ENCODE measurements at places on chromosomes 1 and 21.

- no peak for DNase-seq
These were observed 1.2 kb upstream of the LHX8 start for GRCh38 chr1:75132812-75133619.

GRCh38 chr1:35539824-35540261, 17.4 kb downstream of the KIAA0319L start:
- peak; percentile 36 for DNase-seq

GRCh38 chr1:6134741-6135510, 45.2 kb downstream of the CHD5 start:
- DNase-seq: no peak

DNA sequence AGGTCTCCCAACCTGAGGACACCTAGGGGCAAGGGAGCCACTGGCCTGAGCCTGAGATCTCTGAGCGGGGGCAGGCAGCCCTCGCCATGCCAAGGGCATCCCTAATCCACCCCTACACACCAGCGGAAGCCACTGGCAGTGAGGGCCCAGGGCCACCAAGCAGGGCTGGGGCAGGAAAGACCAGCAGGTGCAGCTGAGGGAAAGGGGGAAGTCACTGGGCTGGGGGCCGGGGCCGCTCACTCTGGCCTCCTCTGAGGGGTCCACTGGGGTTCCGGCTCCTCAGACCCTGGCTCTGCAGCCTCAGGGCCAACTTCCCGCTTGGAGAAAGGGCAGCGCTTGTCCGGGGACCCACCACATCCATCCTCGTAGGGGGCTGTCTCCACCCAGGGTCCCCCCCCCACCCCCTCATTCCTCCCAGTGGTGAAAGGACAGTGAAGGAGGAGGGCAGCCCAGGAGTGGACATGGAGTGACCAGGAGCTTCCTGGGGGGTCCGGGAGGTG, 42.5 kb upstream of the ACTRT2 start:
- no peak for DNase-seq

DNA sequence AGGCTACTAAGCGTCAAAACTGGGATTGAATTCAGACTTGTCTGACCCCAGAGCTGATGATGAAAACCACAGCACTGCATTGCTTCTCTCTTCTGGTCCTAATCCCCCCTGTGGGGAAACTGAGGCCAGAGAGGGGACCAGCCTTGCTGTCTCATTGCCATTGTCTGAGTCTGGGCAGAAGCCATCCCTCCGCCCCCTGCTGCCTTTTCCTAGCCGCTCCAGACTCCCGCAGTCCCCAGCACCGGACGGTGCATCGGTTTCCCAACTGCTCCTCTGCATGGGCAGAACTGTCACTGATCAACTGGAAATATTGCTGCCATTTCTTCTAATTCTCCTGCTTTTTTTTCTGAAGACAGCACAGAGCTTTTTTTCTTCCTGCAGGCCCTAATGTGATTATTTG, 157.4 kb downstream of the ACTL8 start:
- DNase-seq: no peak

DNA sequence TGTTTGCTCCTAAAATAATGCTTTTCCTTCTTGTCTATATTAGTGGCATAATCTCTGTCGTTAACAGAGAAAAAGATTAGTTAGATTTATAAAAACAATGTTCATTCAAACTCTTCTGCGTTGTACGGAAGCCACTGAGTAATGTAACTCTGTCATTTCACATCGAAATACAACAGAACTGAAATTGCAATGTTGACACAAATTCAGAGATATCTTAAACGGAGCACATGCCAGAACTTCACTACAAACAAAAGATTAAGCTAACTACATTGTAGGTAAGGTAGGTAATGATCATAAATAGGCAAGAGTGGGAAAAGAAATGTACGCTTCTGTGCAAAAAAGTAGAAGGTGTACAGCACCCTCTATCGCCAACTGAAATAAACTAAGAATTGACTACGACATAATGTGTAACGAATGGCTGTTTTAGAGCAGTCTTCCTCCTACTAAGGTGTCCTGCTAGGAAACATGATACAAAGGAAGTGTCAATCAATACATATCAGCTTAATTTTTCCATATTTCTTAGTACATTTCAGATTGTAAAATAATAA, 56.6 kb downstream of the PCNX2 start:
- peak; percentile 53 for DNase-seq

DNA sequence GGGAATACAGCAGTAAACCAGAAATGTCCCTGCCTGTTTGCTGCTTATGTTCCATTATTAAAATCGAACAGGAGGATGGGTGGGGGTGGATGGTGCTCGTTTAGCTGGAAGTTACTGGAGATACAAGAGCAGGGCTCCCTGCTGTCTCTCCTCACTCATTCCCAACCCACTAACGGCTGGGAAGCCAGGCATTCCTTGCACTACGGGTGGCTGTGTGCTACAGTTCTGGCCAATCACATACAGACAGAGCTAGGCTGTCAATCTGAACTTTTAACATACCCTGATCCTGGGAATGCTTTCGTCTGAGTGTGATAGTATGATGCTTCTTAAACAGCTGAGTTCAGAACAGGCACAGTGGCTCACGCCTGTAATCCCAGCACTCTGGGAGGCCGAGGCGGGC, 7.0 kb downstream of the SIPA1L2 start:
- no peak for DNase-seq

- DNase-seq: no peak
These were observed 11.7 kb downstream of the SELL start for GRCh38 chr1:169699707-169700106.

DNA sequence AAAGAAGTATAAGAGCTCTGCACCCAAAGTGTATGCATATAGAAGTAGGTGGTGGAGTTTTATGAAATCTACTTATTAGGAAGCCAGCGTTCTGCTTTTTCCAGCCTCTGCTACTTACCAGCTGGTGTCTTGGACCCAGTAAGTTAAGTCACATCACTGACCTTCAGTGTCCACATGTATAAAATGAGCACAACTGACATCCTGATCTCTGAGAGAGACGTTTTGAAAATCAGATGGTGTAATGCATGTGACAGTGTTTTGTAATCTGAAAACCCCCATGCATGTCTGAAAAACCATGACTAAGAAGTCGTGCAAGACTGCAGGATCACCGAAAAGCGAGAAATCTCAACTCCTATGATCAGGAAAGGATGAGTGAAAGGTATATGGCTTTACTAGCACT, 2.0 kb downstream of the CR1 start:
- no peak for DNase-seq

- peak; percentile 52 for DNase-seq
These were observed 34.2 kb upstream of the COX20 start for GRCh38 chr1:244801246-244801645.

GRCh38 chr1:12359359-12360133, 129.7 kb downstream of the VPS13D start:
- no peak for DNase-seq

- DNase-seq: no peak
These were observed 211.0 kb upstream of the DMRTA2 start for GRCh38 chr1:50634251-50634650.

DNA sequence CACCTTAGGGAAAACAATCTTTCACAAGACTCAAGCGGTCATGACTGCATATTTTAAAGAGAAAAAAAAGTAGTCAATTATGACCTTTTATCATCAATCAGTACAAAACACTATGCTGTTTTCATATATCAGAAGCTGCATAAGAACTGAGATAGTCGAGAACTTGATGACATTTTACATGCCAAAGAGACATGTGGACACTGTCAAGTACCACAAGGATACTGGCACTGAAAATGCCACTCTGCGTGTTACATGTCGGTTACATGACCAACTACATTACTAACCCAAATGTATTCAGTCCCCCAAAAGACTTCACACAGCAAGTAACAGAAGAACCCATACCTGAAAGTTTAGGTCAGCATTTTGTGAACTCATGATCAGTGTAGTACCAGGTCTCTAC, 975.0 kb upstream of the ADGRL4 start:
- DNase-seq: peak; percentile 3

DNA sequence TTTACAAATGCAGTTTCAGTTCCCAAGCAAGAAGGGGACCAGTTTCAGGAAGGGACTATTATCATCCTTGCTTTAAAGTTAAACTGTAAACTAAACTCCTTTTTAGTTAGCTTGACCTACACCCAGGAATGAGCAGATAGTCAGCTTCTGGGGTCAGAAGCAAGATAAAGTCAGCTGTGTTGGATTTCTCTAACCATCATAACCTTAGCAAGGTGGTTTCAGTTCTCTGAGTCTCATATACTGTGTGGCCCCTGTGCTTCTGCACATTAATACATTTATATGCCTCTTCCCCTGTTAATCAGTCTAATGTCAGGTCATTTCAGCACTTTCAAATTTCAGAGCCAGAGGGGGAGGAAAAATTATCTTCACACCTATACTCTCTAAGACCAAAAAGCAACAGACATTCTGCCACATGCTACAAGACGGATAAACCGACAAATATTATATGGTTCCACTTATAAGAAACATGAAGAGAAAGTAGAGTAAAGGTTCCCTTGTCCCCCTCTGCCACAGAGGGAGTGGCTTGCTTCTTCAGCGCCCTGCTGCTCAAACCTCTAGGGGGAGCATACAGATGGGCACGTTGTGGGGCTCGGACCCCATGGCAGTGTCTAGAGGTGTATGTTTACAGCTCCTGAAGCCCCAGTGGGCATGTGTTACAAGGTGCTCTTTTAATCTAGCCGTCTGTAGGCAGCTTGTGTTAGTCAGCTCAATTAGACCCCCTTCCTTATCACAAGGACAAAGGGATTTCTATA, 89.1 kb downstream of the SMYD3 start:
- no peak for DNase-seq

DNA sequence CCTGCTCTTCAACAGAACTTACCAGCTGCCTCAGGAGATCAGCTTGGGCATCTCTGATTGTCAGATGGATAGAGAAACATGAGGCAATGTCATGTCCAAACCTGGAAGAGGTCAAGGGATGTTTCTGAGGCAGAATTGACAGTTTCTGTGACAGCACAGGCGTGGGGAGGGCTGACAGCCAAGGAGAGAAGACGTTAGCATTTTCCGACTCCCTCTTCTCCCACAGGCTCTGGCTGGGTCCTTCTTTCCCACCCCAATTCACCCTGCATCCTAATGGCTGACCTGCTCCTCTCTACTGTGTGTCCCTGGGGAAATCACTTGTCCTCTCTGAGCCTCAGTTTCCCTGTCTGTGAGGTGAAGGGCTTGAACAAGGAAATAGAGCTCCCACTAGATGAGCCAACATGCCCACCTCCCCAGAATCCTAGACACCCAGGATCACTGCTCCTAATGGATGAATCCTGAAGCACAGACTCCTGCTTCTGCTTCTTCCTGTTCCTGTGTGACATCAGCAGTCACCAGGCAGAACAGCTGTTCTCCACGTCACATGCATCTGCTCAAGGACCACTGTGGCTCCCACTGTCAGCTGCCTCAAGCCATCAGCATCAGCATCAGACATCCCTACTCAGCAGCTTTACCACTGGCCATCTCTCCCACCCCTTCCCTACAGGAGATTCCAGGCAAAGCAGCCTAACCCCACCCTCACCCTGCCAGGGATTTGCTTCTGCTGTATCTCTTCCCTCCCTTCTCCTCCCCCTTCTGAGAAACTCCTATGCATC, 408.0 kb downstream of the MATN1 start:
- DNase-seq: no peak

DNA sequence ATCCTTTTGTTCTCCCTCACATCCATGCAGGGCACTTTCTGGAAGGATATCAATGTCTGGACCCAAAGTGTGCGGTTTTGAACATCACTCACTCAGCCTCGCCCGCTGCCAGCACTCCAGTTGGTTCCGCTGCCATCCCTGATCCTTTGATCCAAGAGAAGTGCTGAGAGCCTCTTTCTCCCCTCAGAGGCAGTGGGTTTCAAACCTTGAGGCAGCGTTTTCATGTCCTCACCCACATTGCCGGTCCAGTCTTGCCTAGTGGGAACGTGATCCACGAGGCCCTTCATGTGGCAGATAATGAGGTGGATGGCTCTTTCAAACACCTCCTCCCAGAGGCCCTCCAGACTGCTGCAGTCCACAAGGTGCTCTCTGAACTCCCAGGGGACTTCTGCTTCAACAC, 122.2 kb downstream of the ACTL8 start:
- DNase-seq: no peak

DNA sequence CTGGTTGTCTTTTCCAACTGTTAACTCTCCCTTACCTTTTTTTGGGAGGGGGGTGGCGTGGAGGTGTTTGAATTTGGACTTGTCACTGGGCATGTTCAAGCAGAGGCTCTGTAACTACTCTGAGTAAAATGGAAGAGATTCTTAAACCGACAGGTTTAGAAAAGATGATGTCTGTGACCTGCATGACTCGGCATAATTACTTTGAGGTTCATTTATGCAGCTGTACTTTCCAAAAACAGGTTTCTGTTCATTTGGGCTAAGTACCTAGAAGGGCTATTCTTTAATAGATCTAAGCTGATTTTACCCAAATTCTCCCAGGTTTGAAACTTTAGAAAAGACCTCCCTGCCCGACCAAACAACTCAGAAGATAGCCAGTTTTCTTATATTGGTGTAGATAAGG, 80.3 kb downstream of the SLC35A3 start:
- DNase-seq: no peak

GRCh38 chr1:208339911-208340310, 95.7 kb upstream of the PLXNA2 start:
- DNase-seq: no peak

DNA sequence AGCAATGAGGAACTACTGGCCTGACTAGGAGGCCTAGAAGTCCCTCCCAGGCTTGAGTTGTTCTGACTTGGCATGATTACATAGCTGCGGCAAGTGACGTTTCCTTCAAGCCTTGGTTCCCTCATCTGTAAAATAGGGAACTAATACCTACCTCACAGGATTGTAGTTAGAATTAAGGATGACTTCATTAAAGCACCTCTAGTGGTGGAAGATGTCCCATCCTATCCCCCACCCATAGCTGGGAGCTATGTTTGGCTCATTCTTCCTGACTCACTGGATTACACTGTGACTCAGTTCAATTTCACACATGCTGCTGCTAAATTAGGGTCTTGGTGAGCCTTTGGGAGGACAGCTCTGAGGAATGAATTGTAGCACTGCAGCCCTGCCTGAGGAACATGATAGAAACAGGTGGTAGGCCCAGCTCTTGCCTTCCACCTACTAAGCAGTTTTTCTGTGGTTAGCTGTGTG, 6.0 kb upstream of the SHISA4 start:
- DNase-seq: peak; percentile 32

- DNase-seq: no peak
These were observed 86.6 kb downstream of the ZBTB18 start for GRCh38 chr1:244137725-244138124.

GRCh38 chr1:196701144-196701543, 49.3 kb downstream of the CFH start:
- no peak for DNase-seq

DNA sequence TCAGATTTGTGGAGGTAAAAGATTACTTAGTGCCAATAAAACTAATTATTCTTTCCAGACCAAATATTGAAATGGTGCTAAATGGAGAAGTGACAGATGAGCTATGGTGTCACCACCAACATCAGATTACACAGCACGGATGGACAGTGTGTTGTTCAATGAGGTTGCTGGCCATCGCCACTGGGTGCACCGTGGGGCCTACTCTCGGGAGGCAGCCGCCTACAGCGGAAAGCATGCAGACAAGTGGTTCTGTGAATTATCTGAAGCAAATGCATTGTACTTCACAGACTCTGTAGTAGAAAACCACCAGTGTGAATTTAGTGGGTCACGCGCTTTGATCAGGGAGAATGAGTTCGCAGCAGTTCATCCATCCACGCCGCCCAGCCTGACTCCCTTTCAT, 42.3 kb downstream of the GNG4 start:
- no peak for DNase-seq
